Kidney epithelial cell (primary cell): ENCODE measurements at places on chromosomes 2 and 18.

DNA sequence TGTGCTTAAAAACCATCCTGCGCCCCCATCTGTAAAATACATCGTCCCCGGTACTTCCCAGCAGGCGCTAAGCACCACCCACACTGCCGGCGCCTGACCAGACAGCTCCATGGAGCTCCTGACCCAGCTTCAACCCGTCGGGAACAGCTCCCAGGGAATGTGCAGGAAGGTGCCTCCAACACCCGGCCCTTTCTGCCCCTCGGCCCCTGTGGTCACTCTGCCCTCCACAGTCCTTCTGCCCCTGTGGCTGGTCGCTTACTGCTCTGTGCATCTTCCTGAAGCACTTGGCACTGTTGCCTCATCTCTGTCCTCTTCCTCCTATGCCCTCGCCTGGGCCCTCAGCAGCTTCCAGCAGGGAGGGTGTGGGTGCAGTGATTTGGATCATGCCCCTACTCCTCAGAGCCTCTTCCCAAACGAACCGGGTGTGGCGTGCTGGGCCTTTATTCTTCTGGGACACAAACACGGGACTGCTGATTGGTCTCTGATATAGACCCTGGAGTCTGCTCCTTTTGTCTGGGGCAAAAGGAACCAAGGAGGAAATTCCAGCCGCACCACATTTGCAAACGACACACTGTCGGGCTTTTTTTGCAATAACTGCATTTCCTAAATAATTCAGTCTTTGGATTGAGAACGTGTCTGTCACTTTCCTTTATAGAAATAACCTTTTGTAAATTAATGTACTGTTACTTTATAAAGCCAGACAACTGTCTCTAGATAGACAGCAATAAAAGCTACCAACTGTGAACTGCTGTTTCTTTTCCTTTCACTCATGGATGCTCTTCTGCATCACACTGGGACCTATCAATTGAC lies 65.9 kb downstream of the ADI1 start:
- no peak for DNase-seq

GRCh38 chr18:41038071-41038470 lies 917.0 kb upstream of the PIK3C3 start:
- no peak for DNase-seq

DNA sequence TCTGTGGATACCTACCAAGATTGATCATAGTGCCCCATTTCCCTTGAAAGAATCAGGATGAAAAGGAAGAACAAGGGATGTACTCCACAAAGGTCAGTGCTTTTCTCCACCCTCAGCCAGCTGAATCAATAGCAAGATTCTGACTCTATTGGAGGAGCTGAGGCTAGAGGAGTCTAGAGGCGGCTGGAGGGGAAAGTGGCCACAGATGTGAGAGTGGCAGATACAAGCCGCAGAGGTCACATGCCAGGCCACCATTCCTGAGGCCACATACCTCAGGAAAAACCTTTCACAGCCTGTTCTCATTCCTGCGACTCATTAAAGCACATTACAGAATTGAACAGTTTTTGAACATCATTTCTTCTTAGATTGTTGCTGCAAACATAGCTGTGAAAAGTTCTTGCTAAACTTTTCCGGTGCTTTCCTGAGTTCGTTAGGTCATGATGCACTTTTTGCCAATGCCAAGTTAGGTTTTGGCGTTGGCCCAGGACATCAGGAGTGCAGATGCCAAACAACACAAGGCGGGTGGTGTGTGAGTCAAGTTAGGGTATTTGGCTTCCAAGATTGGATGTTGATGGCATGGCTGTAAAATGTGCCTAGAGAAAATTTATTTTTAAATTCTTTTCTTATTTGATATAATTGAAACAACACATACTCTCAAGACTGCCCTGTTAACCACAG lies 160.7 kb upstream of the SP5 start:
- DNase-seq: no peak

DNA sequence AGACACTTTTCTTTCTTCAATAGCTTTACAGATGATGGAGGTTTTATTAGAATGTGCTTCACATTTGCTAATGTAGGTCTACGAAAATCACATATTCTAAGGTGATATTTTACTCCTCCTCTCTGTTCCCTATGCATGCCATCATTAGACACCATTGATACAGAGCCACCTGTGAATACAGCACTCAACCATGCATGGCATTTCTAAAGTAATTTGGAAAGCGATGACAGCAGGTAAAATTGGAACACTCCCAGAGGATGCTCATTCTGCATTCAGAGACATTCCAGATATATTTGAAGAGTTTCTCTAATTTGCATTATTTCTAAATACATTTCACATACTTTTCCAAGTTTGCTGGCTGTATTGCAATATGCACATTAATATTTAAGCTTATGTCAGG lies 65.3 kb upstream of the RIT2 start:
- no peak for DNase-seq

DNA sequence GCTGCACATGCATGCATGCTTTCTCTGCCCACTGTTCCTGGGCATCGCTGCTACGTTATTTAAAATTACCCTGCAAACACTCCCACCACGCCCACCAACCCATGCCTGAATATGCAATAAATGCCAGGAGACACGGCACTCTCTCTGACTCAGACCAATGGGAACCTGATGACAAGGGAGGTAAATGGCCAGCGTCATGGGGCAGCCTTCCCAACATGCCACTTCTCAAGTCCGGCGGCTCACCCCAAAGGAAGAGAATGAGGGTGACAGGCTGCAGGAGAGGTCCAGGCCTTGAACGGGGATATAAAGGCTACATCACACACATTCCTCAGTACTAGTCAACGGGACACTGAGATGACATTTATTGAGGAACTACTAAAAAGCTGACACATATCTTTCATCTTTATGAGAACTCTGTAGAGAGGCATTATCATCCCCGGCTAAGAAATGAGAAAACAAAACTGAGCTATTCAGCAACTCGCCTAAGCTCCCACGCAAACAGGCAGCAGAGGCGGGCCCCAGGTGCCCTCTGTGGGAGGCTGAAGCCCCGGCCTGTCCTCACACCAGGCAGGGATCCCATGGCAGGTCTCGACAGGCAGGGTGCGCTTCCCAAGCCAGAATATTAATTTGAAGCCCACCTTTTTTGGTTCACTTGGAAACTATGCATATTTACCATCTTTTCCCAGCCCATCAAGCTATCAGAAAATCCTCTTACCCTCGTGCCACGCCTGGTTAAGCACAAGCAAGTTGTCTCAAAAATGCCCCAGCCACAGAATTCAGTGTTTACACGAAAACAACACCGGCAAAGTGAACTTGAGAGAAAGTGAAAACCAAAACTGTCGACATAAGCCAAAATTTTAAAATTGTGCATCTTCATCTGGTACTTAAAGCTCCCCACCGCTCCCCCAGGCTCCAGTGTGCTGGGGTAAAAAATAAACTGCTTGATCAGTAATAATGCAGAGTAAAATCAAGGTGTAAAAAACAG lies 166.3 kb downstream of the HDAC4 start:
- no peak for DNase-seq

DNA sequence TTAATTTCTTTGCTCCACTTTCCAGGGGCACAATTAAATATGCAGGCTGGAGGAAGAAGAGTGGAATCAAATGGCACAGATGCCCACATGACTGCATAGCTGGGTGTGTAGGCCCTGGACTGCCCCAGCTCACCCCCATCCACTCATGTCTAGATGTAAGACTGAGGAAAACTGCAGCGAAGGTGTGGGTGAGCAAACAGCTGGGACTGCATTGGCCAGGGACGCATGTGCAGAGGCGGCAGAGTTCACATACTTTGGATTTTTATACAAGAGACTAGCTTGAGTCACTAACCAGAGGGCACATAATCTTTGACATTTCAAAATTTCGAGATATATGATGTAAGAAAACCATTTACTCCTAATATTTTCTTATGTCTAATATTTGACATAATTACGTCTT lies 60.1 kb downstream of the SPIRE1 start:
- peak; percentile 61 for DNase-seq

DNA sequence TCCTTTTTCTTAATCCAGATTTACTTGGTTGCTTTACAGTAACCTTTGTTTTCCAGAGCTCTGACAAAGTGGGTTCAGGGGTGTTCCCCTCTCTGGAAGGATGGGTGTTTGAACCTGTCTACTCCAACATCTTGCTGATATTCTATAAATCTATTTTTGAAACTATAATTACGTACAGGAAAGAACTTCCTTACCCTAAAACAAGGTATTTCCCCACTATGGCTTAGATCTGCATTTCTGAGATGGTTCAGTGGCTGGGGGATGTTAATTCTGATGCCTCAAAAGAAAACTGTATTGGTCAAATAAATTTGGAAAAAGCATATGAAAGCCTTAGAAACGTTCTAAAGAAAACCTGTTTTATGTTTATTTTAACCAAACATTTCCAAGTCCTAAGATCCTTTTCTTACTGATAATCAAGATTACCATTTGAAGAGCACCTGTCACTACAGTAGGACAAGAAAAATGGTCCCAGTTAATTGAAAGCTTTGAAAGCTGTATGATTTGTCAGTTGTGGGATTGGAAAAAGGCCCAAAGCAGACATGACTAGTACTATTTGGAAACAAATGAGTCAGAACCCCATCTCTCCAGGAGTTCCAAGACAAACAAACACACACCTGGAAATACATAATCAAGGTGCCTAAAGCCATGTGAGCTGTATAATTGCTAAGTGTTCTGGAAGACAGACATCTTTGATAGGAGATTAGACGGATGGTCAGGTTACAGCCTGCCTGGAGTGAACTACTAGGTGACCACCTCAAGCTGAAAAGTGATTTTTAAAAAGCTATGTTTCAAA lies 57.5 kb downstream of the KDM3A start:
- DNase-seq: peak; percentile 1

DNA sequence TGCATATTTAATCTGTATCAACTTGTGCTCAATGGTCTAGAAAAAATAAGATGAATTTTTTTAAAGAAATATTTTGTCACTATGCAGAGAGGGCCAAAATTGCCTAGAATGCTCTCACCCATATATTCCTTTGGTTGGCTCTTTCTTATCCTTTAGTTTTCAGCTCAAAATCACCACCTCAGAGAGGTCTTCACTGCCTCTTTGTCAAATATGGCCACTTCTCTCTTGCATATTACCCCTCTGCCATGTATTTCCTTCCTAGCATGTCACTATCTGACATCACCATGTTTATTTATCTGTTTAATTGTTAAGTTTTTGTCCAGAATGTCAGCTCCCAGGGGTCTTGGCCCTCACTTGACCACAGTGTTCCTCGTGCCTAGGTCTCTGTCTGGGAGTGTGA lies 535.2 kb upstream of the CDH2 start:
- DNase-seq: no peak

GRCh38 chr2:54834721-54835120 lies 111.3 kb downstream of the EML6 start:
- no peak for DNase-seq

DNA sequence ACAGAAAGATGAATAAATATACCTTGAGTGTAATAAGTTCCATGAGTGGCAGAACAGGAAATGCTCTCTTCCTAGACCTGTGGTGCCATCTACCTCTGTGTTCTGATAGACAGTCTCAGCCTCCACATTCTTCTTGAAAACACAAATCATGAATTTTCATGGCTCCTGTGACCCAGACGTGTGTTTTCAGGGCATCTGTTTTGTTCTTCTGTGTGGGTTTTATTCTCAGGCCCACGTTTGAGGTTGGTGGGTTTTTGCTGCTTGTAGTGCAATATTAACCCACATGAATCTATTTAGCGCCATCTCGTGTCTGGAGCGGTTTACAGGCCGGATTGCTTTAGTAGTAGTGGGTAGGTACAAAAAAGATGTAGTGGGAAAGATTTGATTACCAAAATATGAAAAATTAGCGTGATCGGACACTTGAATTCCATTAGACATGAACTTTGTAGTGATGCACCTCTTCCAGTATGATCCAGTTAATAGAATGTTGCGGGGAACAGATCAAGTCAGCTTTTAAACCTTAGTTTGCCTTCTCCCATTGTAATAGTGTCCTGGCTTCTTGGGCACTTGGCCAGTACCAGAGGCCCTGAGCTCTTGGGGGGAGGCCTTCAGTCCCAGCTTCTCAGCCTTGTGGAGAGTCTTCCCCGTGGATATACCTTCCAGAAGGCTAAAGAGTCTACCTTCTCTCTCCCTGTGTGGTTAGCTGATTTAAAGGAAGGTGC lies 256.5 kb downstream of the TPGS2 start:
- DNase-seq: no peak

GRCh38 chr2:197189426-197190099 lies 121.0 kb downstream of the ANKRD44 start:
- no peak for DNase-seq

- no peak for DNase-seq
Measured at GRCh38 chr18:30487962-30488361, 554.6 kb downstream of the DSC3 start.

DNA sequence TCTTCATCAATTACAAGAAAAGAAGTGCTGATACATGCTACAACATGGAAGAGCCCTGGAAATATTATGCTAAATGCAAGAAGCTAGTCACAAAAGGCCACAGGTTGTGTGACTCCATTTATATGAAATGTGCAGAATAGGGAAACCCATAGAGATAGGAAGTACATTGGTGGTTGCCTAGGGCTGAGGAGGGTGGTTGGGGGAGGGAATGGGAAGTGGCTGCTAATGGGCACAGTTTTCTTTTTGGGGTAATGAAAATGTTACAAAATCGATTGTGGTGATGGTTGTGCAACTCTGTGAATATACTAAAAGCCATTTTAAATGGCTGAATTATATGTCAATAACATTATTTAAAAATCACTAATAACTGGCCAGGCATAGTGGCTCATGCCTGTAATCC lies 24.3 kb upstream of the RESP18 start:
- no peak for DNase-seq

- no peak for DNase-seq
Measured at GRCh38 chr2:79041032-79041448, 15.5 kb downstream of the REG3G start.
